ENCODE measurements at places on chromosomes 16 and 17.

DNA sequence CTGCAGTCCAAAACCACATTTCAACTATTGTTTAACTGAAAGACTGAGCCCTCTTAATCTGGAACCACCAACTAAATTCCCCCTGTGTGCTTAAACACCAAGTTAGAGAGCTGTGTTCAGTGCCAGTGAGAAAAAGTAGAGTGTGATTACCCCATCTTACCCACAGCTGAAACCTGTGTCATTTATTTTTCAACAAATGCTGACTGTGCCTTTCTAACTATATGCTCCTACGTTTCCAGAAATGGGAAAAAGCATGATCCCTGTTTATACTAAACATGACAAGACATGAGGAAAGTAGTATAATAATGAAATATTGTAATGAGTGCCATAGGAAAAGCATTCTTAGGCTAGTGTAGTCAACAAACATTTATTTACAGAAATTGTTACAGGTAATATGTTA lies 7.4 kb upstream of the TOX3 start:
- DNase-seq, result no peak

DNA sequence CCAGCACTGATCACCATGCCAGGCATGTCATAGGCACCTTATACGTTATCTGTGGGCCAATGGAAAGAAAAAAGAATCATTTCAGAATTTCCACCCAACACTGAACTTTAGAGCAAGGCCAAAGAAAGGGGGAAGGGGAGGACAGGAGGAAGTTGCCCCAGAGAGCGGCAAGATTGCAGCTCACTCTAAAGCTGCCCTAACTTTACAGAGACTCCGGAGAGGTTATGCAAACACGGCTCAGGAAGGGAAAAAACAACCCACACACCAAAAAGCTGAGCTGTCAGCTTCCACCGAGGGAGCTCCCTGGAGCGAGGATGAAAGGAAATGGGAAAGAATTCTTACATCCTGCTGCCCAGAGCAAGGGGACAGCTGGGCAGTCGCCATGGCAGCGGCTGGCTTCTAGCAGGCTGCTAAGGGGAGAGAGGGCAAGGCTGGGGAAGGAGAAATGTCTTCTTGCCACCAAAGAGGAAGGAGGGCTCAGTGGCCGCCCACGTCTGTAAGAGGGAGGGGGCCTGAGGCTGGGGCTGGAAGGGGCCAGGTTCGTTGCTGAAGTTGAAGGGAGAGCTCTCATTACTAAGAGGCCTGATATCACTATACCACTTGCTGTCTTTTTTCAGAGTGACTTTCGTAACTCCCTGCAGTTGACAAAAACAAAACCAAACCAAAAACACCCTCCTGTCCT lies 18.2 kb downstream of the COTL1 start:
- DNase-seq, result no peak

DNA sequence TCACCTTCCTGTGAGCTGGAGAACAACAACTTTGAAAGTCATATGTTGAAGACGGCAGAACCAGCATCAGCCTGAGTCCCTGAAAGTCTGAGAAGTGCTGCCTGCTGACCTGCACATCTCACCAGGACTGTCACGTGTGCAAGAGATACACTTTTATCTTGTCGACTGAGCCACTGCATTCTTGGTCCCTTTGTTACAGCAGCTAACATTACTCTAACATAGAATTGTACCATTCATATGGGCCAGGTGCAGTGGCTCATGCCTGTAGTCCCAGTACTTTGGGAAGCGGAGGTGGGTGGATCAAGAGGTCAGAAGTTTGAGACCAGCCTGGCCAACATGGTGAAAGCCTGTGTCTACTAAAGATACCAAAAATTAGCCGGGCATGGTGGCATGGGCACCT lies 40.1 kb downstream of the MARCHF10 start:
- DNase-seq, result no peak

GRCh38 chr17:2337544-2338314 lies 428 bp downstream of the SGSM2 start:
- DNase-seq, result no peak

DNA sequence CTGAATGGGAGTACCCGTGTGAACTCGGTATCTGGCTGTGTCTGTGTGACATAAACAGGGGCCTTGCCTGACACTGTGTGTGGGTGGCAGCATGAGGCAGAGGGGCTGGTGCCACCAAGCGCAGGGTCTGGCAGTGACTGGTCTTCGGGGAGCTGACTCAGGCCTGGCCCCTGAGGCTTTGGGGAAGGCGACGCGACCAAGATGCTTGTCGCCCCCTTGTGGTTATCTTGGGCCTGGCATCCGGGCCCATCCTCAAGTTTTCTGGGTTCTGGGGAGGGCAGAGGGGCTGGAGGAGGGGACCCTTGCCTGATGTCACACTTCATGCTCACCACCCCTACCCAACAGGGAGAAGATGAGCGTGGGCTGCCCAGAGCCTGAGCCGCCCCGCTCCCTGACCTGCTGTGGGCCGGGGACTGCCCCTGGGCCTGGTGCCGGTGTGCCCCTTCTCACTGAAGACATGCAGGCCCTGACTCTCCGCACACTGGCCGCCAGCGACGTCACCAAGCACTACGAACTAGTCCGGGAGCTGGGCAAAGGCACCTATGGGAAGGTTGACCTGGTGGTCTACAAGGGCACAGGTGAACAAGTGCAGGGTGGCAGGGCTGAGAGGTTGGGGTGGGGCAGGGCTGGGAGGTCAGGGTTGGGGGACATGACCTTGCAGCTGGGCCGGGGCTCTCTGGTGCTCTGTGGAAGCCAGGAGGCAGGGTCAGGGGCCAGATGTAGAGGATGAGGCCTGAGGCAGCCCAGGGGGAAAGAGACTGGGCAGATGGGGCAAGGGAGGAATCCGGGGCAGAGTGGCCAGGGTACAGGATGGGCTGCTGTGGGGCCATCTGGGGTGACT lies 24.9 kb downstream of the SBK1 start:
- no peak for DNase-seq

DNA sequence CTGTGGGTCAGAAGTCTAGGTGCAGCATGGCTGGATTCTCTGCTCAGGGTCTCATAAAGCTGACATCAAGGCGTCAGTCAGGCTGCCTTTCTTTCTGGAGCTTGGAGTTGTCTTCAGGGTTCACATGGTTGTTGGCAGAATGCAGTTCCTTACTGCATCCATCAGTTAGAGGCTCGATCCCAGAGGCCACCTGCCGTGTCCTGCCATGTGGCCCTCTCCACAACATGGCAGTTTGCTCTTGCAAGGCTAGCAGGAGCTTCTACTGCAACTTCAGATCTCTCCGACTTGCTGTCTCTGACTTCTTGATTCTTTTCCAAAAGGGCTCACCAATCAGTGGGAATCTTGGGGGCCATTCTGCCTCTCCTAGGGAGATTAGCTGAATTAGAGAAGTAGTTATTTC lies 11.9 kb downstream of the PITPNC1 start:
- DNase-seq, result no peak

DNA sequence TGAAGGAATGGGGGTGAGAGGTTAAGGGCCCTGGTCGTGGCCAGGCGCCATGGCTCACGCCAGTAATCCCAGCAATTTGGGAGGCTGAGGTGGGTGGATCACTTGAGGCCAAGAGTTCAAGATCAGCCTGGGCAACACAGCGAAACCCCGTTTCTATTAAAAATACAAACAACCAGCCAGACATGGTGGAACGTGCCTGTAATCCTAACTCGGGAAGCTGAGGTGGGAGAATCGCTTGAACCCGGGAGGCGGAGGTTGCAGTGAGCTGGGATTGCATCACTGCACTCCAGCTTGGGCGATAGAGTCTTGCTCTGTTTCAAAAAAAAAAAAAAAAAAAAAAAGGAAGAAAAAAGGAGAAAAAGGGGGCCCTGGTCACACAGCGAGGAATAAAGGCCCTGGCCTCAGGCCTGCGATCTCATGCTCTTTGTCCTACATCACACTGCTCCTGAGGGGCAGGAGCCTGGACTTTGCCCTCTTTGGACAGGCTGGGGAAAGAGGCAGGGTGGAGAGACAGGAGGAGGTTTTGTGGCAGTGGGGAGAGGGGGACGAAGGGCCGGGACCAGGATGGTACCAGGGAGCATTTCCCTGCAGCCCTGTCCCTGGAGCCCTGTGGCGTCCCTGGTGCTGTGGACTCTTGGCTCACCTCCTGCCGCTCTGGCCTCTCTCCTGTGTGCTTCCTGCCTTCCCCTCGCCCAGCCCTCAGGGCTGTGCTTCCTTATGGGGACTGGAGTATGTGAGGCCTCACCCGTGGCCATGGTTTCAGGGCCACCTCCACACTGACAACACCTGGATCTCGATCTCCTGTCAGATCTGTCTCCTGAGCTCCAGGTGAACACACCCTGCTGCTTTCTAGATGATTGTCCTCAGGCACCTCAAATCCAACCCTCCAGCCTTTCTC lies 19.7 kb upstream of the SLC25A19 start:
- DNase-seq, result no peak
